ENCODE measurements at places on chromosomes 1 and 21. TPM values are rescaled to one million over a fixed set of nuclear protein-coding genes. Genes with fewer than 3 reads are reported as not detected.

- no peak for DNase-seq
Measured at GRCh38 chr1:234877761-234878160, 250.9 kb downstream of the TOMM20 start.

DNA sequence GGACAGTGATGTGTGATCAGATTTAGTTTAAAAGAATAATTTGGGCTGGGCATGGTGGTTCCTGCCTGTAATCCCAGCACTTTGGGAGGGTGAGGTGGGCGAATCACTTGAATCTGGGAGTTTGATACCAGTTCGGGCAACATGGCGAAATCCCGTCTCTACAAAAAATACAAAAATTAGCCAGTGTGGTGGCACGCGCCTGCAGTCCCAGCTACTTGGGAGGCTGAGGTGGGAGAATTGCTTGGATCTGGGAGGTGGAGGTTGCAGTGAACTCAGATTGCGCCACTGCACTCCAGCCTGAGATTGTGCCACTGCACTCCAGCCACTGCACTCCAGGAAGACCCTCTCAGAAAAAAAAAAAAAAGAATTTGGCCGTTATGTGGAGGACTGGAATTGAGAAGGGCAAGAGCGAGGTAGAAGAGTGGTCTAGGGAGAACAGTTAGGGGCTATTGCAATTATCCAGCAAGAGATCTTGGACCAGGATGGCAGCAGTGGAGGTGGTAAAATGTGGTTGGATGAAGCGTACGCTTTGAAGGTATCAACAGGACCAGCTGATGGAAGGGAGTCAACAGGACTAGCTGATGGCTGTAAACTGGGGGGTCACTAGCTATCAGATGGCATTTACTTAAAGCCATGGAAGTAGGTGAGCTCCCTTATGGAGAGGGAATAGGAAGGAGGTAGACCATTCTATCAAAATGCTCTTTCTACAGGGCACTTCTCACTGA is 9.6 kb downstream of the BTBD19 start:
- DNase-seq = no peak

- no peak for DNase-seq
Measured at GRCh38 chr21:36791180-36791579, 92.3 kb downstream of the SIM2 start.

- no peak for DNase-seq
Measured at GRCh38 chr1:93749487-93749886, 67.8 kb upstream of the BCAR3 start.

Gene S100A12
- total RNA-seq = 1.2 TPM

GRCh38 chr1:231923491-231924041 is 297.0 kb downstream of the DISC1 start:
- DNase-seq = no peak

DNA sequence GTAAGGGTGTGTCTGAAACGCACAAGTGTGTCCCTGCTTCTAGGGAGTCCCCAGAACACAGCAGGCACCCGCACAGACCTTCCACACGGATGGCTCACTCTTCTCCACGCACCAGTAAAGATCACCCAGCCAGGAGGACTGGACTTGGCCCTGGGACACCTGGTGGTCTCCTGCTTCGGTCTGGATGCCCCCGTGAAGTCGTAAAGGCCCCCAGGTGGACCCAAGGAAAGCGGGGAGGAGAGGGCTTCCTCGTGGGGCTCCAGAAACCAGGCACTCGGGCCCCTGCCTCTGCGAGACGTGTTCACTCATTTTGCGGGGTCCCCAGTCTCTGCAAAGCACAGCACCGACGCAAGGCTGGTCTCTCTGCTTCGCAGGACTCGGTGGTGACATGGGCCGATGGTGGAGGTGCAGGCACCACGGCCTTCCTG is 20.2 kb upstream of the COL6A2 start:
- no peak for DNase-seq

GRCh38 chr1:81702903-81703302 is 97.8 kb upstream of the ADGRL2 start:
- DNase-seq = no peak

Gene AUNIP
- total RNA-seq = not detected

Gene TMPRSS3
- total RNA-seq = 1.0 TPM

GRCh38 chr21:36141513-36141925 is 6.6 kb downstream of the CBR3 start:
- peak; percentile 86 for DNase-seq

GRCh38 chr1:86229405-86229975 is 72.9 kb upstream of the COL24A1 start:
- DNase-seq = no peak

Gene VANGL2
- 2.0 TPM for total RNA-seq

DNA sequence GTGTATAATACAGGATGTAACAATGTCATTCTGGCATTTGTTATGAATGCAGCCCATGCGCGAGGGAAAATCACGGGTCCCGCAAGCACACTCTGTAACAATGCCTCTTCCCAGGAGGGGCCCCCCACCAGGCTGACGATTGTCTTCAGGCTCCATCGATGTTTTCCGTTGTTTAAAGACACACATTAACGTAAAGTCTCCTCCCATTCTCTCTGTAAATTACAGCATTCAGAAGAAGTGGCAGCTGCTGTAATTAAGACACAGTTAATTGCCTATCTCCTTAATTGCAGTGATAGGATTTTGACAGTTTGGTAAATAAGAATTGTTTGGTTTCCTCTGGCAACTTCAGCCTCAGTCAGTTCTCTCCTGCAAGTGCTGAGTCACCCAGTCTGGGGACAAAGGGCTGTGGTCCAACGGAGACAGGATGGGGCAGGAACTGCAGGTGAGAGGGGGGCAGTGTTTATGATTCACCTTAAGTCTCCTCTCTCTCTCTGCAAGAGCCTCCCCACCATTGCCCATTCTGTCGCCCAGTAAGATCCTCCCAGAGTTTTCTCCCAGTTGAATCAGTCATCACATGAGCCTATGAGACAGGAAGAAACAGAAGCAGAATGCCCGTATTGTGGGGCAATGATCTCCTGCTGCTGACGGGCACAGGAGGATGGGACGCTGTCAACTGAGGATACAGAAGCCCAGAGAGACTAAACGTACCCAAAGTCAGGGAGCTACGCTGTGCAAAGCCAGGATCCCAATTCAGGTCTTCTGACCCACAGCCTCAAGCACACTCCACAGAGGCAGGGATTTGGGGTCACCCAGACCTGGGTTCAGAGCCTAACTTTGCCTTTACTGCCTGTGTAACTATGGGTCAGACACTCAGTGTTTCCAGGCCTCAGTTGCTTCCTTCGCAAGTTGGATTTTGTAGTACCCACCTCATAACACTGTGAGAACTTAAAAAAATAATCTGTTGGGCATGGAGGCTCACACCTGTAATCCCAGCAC is 110.0 kb downstream of the ADSS2 start:
- no peak for DNase-seq

GRCh38 chr21:32206631-32207405 is 72.0 kb downstream of the MIS18A start:
- DNase-seq = no peak

DNA sequence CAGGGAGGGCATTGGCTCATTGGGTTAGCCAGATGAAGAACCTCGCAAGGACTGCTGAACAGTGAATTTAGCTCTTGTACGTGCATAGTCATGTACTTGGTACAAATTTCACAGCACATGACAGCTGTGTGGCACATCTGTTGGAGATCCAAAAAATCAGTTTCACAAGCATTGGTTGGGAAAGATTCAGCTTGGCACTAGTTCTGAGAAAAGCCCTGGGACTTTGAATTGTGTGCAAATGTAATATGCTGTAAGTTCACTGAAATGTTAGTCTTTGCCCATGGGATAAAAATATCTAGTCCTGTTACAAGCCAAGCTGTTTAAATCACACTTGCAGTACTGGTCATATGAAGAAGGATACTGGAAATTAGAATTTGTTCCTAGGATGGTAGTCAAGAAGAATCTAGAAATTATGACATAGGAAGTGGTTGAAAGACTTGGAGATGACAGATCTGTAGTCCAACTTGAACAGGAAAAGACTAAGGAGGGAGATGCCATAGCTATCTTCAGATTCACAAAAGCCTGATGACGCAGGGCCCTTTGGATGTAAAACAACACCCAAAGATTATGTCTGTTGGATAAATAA is 19.2 kb downstream of the LAMC2 start:
- no peak for DNase-seq

Gene UTS2
- 0.16 TPM for total RNA-seq

Gene CNR2
- total RNA-seq = not detected

DNA sequence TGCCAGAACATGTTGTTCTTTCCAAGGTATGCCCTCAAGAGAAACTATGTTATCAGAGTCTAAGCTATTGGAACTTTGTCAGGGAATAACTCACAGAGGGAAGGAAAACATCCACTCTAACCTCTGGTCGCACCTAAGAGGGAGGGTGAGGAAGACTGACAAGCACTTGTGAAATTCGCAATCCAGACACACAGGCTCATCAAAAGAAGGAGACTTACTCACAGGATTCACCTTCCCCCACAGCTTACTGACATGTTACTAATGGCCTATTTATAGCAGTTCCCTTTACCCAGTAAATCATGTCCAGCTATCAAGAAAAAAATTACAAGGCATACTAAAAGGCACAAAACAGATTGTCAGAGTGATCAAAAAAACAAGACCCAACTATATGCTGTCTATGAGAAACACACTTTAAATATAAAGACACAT is 36.9 kb downstream of the WDR64 start:
- no peak for DNase-seq

Gene PADI2
- total RNA-seq = 0.72 TPM

DNA sequence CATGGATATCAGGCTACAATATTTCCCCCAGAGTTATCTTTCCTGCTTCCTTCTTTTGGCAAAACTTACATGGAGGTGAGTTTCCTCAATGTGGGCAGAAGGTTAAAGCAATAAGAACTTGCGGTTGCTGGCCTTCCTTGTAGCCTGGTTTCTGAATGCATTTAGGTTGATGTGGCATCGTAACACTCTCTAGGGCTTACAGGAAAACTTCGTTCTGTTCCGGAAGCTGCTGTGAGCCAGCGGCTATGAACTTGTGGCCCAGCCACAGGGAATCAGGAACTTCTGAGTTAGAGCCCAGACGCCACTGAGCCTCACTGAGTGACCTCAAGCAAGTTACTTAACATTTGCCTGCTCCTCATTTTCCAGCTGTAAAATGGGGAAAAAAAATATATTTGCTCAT is 623.4 kb upstream of the ADAMTS5 start:
- DNase-seq = peak; percentile 36

DNA sequence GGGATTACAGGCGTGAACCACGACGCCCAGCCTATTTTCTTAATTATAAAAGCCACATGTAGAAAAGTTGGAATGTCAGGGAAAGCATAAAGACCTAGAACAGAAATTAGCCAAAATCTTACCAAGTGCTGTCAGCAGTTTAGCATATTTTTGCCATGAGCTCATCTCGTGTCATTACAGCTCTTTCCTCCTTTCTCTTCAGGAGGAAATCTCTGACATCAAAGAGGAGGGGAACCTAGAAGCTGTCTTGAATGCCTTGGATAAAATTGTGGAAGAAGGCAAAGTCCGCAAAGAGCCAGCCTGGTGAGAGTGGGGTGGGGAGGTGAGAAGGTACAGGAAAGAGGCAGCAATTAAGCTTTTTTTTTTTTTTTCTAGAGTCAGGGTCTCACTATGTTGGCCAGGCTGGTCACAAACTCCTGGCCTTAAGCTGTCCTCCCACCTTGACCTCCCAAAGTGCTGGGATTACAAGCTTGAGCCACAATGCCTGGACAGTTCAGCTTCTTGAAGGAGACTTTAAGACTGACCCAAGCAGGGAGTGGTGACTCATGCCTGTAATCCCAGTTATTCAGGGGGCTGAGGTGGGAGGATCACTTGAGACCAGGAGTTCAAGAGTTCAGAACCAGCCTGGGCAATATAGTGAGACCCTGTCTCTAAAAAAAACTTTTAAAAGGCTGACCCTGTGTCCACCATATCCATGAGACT is 8.4 kb upstream of the BGLAP start:
- DNase-seq = no peak

Gene GPR161
- total RNA-seq = 2.2 TPM

Gene AKIRIN1
- total RNA-seq = 49.3 TPM

Gene CYYR1
- 15.5 TPM for total RNA-seq

Gene MCL1
- total RNA-seq = 155 TPM

Gene AVPR1B
- total RNA-seq = not detected

GRCh38 chr1:55448261-55448660 is 233.1 kb upstream of the USP24 start:
- DNase-seq = no peak

Gene TRIM63
- 231 TPM for total RNA-seq

- no peak for DNase-seq
Measured at GRCh38 chr1:65393347-65393746, 27.1 kb upstream of the LEPR start.

- no peak for DNase-seq
Measured at GRCh38 chr1:31390071-31390470, 17.2 kb upstream of the FABP3 start.

Gene RGS4
- total RNA-seq = 6.5 TPM

Gene PYHIN1
- total RNA-seq = not detected

DNA sequence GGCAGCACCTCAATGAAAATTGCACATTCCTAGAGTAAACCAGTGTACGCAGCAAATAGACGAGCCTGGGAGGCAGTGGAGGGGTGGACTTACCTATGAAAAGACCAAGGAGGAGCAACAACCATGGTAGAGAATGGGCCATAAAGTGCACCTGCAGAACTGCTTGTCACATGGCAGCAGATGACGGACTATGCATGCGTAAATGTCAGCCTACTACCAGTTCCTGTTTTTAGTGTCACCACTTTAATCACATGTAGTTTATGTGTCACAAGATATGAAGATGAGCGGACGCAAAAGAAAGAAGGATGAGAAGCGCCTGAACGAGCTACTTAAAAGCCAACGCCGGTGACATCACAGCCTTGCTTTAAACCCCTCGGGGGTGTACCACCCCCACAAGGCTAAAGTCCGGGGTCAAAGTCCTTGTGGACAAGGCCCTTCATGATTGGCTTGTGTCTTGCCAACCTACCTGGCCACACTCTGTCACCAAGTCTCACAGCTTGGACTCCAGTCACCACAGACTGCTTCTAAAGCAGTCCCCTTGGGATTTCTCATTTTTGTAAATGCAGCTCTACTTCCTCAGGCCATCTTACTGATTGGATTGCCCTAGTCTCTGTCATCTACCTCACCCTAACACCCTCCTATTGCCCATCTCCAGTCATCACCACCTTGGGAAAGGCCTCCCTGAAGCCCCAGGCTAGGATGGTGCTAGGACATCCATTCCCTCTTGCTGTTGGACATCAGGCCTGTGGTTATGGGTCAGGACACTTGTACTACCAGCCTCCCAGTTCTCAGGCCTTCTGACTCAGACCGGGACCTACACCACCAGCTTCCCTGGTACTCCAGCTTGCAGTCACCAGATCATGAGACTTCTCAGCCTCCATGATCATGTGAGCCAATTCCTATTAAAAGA is 6.0 kb upstream of the LY9 start:
- DNase-seq = no peak

DNA sequence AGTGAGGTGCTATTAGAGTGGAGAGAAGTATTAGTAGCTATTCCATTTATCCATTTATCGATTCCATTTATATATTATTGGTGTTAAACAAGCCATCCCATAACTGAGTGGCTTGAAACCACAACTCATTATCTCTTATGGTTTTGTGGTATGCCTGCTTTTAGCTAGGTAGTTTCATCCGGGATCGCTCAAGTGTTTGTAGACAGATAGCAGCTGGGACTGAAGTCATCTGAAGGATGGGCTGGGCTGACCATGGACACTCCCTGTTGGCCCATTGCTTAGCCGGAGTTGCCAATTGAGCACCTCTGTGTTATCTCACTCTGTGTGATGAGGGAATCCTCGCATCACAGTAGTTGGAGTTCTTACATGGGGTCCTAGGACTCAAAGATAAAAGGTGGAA is 622.5 kb downstream of the PLA2G4A start:
- DNase-seq = no peak

- no peak for DNase-seq
Measured at GRCh38 chr1:198713081-198713480, 74.2 kb downstream of the PTPRC start.

Gene BCAS2
- 36.6 TPM for total RNA-seq

Gene TP73
- total RNA-seq = not detected

GRCh38 chr1:206507284-206508129 is at the start of gene RASSF5:
TSS of gene RASSF5 (plus strand) at chr1:206507531. CDS start at chr1:206507603, 72 bp downstream.
- peak; percentile 83 for DNase-seq

Measured in heart right ventricle (tissue), 16 donors.